Muscle of back (tissue), 13 donors: ENCODE measurements at places on chromosomes 5 and 9.

DNA sequence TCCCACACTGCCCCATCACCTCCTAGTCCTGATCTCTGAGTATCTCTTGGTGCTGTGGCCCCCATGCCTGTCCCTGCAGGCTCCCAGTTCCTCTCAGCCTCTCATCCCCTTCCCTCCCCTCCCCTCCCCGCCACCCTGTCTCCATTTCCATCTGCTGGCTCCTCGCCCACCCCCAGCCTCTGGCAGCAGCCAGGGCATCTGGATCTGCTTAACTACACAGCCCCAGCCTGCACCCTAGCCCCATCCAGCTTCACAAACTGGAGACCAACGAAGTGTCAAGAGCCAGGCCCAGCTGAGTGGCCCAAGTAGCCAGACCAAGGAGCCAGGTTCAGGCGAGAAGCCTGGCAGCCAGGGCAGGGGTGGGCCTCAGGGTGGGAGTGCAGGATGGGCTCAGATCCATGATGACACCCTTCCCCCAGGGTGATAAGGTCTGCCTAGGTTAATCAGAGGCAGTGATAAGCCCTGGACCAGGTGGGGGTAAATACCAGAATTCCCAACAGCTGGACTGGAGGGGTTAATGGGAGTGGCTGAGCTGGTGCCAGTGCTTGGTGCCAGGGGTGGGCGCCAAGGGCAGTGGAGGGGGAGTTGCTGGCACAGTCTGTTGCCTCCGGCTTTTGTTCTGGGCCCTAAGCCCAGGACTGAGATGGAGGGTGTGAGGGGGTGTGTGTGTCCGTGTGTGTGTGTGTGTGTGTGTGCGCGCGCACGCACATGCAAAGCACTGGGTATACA, 2.5 kb downstream of the IL11RA start:
- DNase-seq = peak; percentile 75

GRCh38 chr5:131277875-131278740, 14.3 kb downstream of the CDC42SE2 start:
- DNase-seq = no peak

GRCh38 chr5:156376751-156377150, 49.8 kb downstream of the SGCD start:
- no peak for DNase-seq

DNA sequence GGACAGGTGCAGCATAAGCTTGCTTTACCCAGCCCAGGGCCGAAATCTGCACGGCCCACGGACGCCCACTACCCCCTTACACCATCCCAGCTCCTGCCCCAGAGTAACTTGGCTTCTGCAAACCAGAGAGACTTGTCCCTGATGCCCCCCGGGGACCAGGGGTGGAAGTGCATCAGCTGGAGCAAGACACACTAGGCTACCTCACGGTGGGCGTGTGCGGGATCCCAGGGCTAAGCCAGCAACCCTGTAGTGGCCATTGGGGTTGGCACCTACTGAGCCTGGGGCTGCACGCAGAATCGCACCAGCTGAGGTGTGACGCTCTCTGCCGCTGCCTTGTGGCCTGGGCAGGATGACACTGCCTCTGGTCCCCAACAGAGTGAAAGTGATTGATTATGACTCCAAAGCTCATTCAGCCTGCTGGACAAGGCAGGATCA, 6.1 kb upstream of the ZNF79 start:
- no peak for DNase-seq

DNA sequence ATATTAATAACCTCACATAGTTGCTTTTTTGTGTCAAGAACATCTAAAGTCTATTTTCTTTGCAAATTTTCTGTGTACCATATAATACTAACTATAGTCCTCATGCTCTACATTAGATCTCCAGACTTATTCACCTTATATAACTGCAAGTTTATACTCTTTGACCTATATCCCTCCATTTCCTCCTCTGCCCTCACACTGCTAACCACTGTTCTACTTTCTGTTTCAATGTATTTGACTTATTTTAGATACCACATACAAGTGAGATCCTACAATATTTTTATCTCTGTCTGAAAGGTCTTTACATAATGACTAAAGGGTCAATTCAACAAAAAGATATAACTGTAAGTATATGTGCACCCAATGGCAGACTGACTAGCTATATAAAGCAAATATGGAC, 789.7 kb upstream of the ZNF608 start:
- DNase-seq = no peak

GRCh38 chr9:120928483-120929228, 2.1 kb upstream of the TRAF1 start:
- DNase-seq = peak; percentile 87

- DNase-seq = no peak
Observed at GRCh38 chr5:125478599-125478998, 732.2 kb upstream of the ZNF608 start.
